Right renal pelvis (tissue), 4 donors: ENCODE measurements at places on chromosomes 11 and 22.

DNA sequence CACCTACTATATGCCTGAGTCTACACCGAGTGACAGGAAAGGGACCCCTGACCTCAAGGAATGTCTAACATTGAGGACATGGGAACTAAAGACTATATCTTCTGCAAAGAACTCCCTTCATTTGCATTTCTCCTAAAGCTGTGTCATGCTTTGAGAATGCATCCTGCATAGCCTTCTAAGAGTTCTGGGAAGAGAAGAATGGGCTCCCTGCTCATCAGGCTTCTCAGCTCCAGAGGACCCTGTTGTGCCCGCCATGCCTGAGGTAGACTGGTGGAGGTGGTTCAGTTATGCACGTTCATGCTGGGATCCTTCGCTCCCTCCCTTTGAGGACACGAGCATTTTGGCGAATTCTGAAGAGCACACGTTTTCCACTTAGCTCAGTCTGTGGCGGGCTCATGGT is 63.3 kb downstream of the GRIK4 start:
- no peak for DNase-seq

DNA sequence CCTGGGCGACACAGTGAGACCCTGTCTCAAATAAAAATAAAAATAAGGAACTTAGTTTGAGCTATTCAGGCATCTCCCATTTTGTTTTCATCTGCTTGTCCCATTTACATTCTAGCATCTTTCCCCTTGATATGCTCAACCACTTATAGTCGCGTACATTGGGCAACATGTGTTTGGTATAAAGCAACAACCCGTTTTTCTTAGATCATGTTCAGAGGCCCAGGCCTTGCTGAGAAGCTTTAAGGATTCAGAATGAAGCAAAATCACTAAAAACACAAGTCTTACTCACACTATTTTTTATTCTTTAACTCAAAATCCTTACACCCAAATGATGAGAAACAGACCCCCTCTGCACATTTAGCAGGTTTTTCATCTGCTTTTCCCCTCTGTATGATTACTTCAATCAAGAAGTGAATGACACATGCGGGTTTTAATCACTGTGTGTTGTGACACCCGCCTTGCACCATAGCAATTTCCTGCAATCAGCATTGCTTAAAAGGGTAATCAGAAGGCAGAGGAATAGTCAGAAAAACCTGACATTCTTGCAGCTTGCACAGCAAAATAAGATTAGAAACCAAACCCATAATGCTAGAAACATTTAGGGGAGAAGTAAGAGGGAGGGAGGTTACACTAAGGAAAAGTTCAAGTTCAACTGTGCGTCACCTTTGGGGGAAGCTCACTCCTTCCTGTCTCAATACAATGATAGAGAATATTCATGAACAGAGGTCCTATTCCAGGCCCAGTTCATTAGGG is 25.9 kb downstream of the ALG9 start:
- DNase-seq: no peak

GRCh38 chr11:65417702-65418430 is 4.7 kb upstream of the NEAT1 start:
- no peak for DNase-seq

DNA sequence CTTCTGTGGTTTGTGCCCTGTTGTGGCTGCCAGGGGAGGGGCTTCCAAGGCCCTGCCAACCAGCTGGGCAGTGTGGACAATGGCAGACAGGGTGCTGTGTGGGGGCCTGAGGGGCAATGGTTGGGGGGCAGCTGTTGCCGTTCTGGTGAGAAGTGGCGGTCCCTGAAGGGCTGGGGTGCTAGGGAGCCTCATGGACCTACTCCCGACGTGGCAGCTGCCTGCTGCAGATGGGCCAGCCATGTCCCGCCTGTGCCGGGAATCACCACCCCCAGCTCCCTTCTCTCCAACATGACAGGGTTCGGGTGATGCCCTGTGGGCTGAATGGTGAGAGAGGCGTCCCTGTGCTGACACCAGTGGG is 74.2 kb downstream of the KCNQ1 start:
- DNase-seq: no peak

- DNase-seq: no peak
Measured at GRCh38 chr22:27906241-27906640, 12.8 kb downstream of the PITPNB start.

- no peak for DNase-seq
Measured at GRCh38 chr22:49666146-49666809, 161.4 kb downstream of the BRD1 start.

GRCh38 chr11:35747668-35748067 is 85.1 kb downstream of the TRIM44 start:
- DNase-seq: no peak

- DNase-seq: no peak
Measured at GRCh38 chr22:38754751-38755154, 1.0 kb downstream of the SUN2 start.

DNA sequence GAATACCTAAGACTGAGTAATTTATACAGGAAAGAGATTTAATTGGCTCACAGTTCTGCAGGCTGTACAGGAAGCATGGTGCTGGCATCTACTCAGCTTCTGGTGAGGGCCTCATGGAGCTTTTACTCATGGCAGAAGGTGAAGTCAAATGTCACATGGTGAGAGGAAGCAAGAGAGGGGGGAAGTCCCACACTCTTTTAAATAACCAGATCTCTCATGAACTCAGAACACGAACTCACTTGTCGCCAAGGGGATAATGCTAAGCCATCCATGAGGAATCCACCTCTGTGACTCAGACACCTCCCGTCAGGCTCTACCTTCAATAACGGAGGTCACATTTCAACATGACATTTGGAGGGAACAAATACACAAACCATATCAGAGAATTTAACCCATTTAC is 42.2 kb downstream of the BIRC2 start:
- DNase-seq: no peak

- DNase-seq: peak; percentile 35
Measured at GRCh38 chr11:6315811-6316425, 4.4 kb downstream of the CAVIN3 start.

DNA sequence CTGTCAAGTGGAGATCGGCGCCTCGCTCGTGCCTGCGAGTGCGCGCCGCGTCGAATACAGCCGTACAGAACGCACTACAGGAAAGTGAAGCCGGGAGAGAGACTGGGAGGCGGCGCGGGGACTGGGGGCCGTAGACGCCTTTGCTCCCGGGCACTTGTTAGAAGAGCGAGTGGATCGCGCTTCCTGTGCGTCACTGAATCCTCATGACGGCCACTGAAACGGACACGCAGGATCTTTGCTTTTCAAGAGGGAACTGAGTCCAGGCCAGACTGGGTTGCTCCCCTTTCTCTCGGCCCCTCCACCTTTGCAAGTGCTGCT is 314 bp downstream of the RIC8A start:
- DNase-seq: no peak

GRCh38 chr11:134066943-134067885 is 1.7 kb upstream of the JAM3 start:
- no peak for DNase-seq
